Activated naive CD4-positive, alpha-beta T cell treated with anti-CD3 and anti-CD28 coated beads for 36 hours (primary cell): ENCODE measurements at places on chromosomes 4 and X.

DNA sequence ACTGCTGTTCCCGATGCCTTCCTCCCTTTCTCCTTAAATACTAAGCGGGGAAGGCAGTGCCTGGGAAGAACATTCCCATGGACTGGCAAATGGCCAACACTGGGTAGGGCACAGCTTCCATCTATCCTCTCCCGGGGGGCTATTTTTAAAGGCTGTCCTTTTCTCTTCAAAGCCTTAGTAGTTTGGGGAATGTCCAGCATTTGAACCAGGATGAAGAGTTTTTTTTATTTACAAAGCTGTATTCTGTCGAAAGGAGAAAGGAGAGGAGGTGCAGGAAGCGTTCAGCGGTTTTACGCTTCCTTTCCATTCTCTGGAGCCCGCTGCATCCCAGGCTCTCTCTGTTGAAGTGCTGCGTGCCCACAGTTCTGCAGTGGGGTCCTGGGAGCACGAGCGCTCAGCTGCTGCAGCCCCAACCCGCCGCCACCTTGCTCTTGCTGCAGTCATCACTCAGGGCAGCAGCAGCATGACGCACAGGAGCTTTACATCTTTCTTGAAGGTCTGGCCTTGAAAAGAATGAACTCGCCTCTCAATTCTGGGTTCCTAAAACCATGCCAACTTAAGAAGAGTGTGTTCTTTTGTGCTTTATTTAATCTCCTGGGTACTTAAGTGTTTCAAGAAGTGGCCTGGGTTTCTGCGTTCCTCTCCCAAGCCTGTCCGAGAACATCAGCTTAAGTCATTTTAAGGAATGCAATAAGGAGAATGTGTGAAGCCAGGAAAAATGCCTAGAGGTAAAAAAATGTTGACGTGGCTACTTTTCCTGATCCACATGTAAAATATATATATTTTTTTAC lies 427.2 kb downstream of the MAPK10 start:
- DNase-seq = no peak

- no peak for DNase-seq
These were observed 103.6 kb downstream of the UCHL1 start for GRCh38 chr4:41360214-41360920.

DNA sequence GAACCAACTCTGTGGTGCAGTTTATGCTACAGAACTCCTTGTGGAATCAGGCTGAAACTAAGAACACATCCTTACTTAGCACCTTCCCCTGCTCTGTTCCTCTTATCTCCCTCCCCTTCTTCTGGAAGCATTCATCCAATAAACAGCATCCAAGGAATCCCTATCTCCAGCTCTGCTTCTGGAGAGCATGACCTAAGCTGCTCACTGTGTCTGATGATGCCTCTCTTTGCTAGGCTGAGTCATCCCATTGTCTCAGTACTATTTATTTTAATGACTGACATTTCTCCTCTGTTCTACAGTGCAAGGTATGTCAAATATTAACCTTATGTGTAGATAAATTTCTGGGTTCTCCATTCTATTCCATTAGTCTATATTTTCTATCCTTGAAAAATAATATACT lies 71.2 kb downstream of the BEND2 start:
- no peak for DNase-seq

GRCh38 chr4:22984390-22984789 lies 291.7 kb downstream of the GBA3 start:
- DNase-seq = no peak

GRCh38 chr4:144547678-144548298 lies 98.2 kb upstream of the HHIP start:
- DNase-seq = no peak

DNA sequence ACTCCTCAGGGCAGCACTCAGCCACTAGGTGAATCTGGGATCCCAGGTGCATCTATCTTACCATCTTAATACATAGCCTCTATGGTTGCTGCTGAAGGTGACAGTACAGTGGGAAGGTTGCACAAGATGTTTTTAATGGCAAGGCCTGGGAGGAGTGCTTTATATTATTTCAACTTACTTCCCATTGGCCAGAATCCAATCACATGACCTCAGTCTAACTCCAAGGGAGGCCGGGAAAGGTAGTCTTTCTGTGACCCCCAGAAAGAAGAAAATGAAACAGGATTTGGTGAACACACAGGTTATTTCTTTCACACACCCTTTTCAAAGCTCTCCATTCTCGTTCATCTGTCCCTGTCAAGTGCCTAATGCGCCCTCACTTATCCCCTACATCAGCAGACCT lies 189.1 kb upstream of the ATP6AP2 start:
- no peak for DNase-seq

DNA sequence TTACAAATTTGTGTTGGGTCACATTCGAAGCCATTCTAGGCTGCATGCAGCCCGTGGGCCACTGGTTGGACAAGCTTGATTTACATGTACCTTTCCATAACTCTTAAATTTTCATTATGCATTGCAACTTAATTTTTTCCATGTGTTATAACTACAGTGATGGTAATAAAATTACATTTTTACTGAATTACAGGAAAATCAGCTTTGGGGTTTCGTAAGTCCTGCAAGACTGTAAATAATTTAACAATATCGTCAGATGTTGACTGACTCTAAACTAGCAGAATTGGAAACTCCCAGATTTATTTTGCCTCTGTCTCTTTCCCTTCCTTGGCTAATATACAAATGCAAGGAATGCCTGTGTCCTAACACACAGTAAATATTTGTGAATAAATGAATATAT lies 88.0 kb upstream of the RAPGEF2 start:
- DNase-seq = no peak

GRCh38 chr4:48340276-48340964 lies 909 bp upstream of the SLAIN2 start:
- peak; percentile 49 for DNase-seq

DNA sequence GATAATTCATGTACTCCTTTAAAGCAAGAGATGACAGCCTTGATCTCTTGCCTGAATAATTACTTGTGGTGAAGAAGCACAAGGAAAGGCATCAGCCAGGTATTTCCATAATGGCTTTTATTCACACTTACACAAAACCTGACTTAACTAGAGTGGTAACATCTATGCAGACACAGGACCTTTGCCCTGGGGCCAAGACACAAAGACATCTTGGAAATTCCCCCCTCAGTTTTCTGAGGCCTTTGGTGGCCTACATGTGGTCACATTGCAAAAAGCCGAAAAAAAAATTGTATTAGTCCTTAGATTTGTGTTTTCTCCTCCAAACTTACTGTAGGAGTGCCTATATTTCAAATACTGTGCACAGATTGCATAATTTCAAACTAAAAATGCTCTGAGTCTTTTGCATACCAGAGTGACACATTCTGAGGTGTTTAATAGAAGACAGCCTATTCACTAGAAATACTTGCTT lies 172.4 kb downstream of the PDGFC start:
- no peak for DNase-seq
